Activated CD4-positive, alpha-beta T cell treated with anti-CD3 and anti-CD28 coated beads, Interleukin-10, Interleukin-2, amounts not matched to agents 100 ng/mL and 50 ng/mL, durations not matched to agents 16 hours and 8 hours (primary cell): ENCODE measurements at places on chromosomes 16 and 17.

DNA sequence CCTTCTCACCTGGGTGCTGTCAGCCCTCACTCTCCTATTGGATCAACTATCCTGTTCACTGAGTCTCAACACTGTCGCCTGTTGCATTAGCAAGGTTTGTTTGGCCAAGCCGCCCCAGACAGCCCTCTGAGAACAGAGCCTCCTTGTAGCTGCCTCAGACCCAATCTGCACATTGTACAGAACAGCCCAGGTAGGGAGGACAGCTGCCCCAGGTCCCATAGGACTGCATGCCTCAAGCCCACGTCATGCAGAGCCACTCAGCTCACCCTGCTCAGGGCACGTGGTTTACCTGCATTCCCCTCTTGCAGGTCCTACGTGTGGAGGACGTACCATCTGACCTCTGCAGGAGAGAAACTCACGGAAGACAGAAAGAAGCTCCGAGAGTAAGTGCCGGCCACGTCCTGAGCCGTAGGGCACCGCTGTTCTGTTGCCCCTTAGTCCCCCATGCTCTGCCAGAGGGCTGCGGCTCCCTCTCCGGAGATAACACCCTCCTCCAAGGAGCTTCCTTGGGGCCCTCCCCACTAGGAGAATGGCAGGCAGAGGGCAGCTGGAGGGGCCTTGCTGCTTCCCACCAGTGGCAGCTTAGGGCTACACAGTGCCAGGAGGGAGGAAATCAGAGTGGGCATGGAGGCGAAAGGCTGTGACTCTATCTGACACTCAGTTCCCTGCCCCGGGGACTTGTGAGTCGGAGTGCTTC is 2.8 kb downstream of the SNRNP25 start:
- DNase-seq, result no peak

- DNase-seq, result no peak
These were observed 9.9 kb upstream of the GUCY2D start for GRCh38 chr17:7992516-7992915.

DNA sequence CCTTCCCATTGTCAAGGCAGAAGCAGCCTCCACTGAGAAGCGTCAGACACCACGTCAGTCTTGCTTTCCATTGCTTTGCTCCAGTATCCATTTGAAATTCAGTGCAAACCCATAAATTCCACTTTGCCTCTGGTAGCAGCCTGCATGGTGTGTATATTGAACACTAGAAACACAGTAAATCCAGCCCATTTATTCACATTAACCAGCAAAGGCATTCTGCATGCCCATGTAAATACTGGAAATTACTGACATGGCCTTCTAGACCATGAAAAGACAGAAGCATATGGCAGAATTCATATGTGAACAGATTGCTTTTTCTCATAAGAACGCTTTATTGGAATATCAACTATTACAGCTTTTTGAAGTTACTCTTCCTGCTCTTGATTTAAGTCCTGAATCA is 595.0 kb downstream of the WWOX start:
- no peak for DNase-seq

DNA sequence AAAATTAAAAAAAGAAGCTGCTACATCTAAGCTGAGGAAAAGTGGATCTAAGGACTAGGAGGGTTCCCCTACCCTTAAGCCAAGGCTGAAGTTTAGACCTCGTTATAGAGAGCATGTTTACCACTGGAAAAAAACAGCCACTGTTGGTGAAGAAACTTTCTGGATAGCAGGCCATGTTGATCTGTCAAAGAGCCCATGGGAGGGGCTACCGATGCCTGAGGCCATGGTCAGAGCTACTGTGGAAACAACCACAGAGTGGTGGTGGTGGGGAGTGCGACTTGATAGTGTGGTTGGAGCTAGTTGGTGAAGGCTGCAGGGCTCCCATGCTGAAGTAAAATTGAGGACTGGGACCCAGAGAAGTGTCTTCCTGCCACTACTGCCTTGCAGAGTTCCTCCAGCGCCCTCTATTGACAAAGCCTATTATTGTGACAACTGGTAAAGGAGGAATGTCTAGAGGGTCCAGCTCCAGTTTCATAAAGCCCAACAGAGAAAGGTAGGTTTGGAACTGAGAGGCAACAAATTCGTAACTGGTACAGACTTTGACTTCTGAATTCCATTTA is 12.7 kb upstream of the FAM20A start:
- DNase-seq, result peak; percentile 72

GRCh38 chr17:28579526-28579925 is 2.8 kb upstream of the ALDOC start:
- DNase-seq, result peak; percentile 89

GRCh38 chr17:81396722-81397313 is 1.6 kb downstream of the BAHCC1 start:
- DNase-seq, result peak; percentile 45
